ENCODE measurements at places on chromosomes 11 and 22. TPM values are rescaled to one million over a fixed set of nuclear protein-coding genes. Genes with fewer than 3 reads are reported as not detected.
A peak's percentile ranks its signal among the peaks of the same experiment; 100 is the strongest.

OR51E2 gene
- total RNA-seq, result not detected

FOLR3 gene
- total RNA-seq, result 1.4 TPM

DNA sequence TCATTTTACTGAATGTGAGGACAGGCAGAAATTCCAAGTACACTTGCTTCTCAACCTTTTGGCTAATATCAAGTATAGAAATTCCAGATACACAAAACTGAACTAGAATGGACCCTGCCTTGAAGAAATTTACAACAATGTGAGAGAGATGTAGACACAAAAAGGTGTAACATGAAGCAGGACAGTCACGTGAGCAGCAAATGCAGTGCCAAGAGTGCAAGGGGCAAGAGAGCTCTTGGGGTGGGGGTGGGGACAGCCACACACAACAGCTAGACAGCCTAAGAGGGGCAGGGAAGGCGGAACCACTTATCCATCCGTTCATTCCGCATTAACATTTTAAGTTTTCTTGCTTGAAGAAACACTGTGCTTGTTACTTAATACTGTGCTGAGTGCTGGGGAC is 28.9 kb downstream of the PLEKHA7 start:
- DNase-seq, result peak; percentile 61
- peaks cover 8% of the 10 kb centered on the region for H3K4me1 ChIP-seq
- H3K4me3 ChIP-seq, result no peak overlapping the region
- H3K27ac ChIP-seq, result no peak overlapping the region

DNA sequence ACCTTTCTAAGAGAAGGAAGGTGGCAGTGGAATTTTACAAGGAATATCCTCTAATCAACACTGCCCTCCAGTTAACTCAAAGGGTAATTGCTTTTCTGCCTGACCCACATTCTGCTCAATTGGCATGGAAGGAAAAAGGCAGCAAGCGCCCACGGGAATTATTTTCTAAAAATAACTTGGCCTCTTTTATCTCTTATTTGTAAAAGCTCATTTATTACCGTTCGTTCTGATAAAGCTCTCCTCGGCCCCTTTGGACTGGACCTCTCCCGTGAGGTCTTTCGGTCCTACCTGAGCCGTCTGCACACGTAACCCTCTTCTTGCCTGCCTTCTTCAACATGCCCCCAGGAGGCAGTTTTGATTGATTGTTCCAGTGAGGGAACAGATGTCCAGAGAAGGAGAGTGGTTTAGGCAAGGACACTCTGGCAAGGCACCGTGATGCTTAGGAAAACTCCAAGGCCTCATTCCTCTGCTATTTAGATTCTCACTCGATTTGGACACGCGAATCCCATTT is 53.2 kb upstream of the CRTAM start:
- no peak overlapping the region for H3K4me3 ChIP-seq
- H3K27me3 ChIP-seq, result no peaks in the 10 kb centered on the region
- no peak for DNase-seq
- peak overlapping the region; percentile 44 for H3K27ac ChIP-seq
- H3K36me3 ChIP-seq, result no peaks in the 10 kb centered on the region

- no peaks in the 10 kb centered on the region for H3K4me1 ChIP-seq
Measured at GRCh38 chr11:84021291-84021690, 735.1 kb upstream of the CCDC90B start.

- no peak overlapping the region for H3K4me3 ChIP-seq
- no peaks in the 10 kb centered on the region for H3K36me3 ChIP-seq
- no peaks in the 10 kb centered on the region for H3K27me3 ChIP-seq
- H3K4me1 ChIP-seq, result no peaks in the 10 kb centered on the region
Measured at GRCh38 chr11:64501500-64502427, 89.3 kb upstream of the SLC22A12 start.

DNA sequence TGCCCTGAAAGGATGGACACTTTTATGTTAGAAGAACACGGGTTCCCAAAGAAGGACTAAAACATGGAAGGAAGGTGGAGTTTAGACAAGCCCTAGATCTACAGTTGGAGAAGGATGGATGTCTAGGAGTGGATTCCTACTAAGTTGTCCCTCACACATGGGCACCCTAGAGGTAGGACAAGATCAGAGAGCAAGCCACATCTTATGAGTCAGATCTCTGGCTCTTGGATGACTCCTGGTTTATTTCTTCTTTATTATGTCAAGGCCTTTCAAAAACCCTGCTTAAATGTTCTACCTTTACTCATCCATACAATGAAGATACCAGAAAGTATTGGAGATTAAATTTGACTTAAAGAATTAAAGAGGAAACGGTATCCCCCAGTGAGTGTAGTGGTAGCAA is 34.4 kb downstream of the PRCP start:
- peaks cover 22% of the 10 kb centered on the region for H3K4me1 ChIP-seq
- no peaks in the 10 kb centered on the region for H3K36me3 ChIP-seq
- no peak overlapping the region for H3K27ac ChIP-seq
- no peak for DNase-seq
- no peak overlapping the region for H3K4me3 ChIP-seq
- H3K27me3 ChIP-seq, result no peaks in the 10 kb centered on the region

GRCh38 chr11:109208121-109208520 is 213.9 kb upstream of the C11orf87 start:
- DNase-seq, result no peak
- no peak overlapping the region for H3K4me3 ChIP-seq
- no peaks in the 10 kb centered on the region for H3K4me1 ChIP-seq
- no peak overlapping the region for H3K27ac ChIP-seq
- H3K27me3 ChIP-seq, result no peaks in the 10 kb centered on the region
- no peaks in the 10 kb centered on the region for H3K36me3 ChIP-seq

ALG12 gene
- total RNA-seq, result 14.5 TPM

GRCh38 chr11:57306161-57306876 is 18.4 kb downstream of the TNKS1BP1 start:
- DNase-seq, result no peak
- H3K27ac ChIP-seq, result peak overlapping the region; percentile 27
- peaks cover 30% of the 10 kb centered on the region for H3K36me3 ChIP-seq

GNG3 gene
- total RNA-seq, result not detected

DNA sequence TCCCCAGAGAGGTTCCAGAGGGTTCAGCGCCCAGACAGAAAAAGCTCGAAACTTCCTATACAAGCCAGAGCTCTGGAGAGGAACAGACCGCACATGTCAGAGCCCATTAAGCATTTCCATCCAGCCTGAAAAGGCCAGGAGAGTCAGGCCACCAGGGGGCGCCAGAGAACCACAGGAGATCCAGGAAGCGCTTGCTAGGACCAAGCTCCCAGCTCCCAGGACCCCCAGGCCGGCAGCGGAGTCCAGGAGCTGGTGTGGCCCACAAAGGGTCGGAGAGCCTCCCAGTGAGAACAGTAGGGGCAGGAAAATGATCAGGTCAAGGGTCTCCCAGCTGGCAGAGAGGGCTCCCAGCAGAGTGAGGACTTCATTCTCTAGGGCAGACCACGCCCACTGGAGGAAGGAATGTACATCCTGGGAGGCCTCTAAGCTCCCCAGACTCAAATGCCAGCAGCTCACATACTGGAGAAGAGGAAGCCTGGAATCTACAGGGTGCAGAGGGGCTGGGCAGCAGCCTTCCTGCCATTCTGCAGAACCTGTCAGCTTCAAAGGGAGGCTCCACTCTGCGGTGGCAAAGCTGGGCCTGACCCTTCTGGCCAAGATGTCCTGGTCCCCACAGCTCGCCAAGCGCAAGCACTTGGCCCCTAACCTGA is 2.1 kb upstream of the MEI1 start:
- no peaks in the 10 kb centered on the region for H3K36me3 ChIP-seq
- peak; percentile 91 for DNase-seq
- no peaks in the 10 kb centered on the region for H3K27me3 ChIP-seq
- no peak overlapping the region for H3K27ac ChIP-seq
- H3K4me3 ChIP-seq, result no peak overlapping the region

GRCh38 chr11:86905252-86905651 is 49.9 kb downstream of the FZD4 start:
- no peaks in the 10 kb centered on the region for H3K4me1 ChIP-seq
- H3K27me3 ChIP-seq, result no peaks in the 10 kb centered on the region
- no peak overlapping the region for H3K27ac ChIP-seq
- no peak overlapping the region for H3K4me3 ChIP-seq
- DNase-seq, result no peak

DNA sequence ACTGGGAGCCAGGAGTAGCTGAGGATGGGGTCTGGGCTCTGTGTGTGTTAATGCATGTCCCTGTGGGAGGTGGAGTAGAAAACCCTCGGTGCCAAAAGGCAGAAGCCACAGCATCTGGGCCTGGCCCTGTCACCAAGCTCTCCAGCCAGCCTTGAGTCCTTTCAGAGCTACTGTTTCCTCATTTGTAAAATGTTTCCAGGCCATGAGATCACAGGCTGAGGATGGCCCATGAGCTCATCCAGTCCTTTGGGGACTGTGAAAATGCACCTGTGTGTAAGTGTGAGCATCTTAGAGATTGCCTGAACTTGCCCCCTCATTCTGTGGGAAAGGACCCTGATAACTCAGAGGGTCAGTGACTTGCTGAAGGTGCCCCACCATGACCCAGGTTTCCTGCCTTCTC is 9.1 kb downstream of the ANKK1 start:
- DNase-seq, result no peak
- H3K27ac ChIP-seq, result no peak overlapping the region
- H3K4me1 ChIP-seq, result no peaks in the 10 kb centered on the region
- H3K4me3 ChIP-seq, result no peak overlapping the region
- H3K27me3 ChIP-seq, result no peaks in the 10 kb centered on the region

TMA7B gene
- 0.76 TPM for total RNA-seq

DNA sequence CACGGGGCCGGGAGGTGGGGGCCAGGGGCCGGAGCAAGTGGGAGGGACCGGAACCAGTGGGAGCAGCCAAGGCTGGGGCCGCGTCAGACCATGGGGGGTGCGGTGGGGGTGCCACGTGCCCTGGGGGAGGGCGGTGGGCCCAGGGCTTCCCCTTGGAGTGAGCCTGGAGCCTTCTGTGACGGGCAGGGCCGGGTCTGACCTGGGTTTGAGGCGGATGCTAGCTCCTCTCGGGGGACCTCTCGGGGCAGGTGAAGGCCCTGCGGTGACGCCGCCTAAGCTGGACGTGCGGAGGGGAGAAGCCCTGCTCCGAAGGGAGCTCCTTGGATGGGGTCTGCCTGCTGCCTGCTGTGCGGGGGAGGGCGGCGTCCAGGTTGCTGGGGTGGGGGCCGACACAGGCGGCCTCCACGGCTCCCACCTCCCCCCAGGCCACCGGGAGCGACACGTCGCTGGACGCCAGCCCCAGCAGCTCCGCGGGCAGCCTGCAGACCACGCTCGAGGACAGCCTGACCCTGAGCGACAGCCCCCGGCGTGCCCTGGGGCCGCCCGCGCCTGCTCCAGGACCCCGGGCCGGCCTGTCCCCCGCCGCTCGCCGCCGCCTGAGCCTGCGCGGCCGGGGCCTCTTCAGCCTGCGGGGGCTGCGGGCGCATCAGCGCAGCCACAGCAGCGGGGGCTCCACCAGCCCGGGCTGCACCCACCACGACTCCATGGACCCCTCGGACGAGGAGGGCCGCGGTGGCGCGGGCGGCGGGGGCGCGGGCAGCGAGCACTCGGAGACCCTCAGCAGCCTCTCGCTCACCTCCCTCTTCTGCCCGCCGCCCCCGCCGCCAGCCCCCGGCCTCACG is 115.0 kb downstream of the CACNA1I start:
- H3K4me1 ChIP-seq, result no peaks in the 10 kb centered on the region
- H3K4me3 ChIP-seq, result no peak overlapping the region
- DNase-seq, result no peak
- H3K27me3 ChIP-seq, result peaks cover 17% of the 10 kb centered on the region
- H3K27ac ChIP-seq, result no peak overlapping the region

DENND5A gene
- 159 TPM for total RNA-seq

DNA sequence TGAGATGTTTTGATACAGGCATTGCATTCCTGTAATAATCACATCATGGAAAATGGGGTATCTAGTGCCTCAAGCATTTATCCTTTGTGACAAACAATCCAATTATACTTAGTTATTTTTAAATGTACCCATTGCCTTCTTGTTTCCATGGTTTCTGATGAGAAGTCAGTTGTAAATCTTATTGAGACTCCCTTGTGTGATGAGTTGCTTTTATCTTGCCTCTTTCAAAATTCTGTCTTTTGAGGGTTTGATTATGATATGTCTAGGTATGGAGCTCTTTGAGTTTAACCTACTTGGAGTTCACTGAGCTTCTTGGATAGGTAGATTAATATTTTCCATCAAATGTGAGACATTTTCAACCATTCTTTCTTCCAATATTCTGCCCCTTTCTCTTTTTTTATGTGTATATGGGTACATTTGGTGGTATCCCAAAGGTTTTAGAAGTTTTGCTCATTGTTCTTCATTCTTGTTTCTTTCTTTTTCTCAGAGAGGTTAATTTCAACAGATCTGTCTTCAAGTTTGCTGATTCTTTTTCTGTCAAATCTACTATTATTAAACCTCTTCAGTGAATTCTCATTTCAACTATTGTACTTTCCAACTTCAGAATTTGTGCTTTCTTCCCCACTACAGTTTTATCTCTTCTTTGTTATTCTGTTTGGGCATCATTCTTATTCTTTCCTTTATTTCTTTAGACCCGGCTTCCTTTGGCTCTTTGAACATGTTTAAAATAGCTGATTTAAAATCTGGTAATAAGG is 13.7 kb downstream of the NAGA start:
- peaks cover 40% of the 10 kb centered on the region for H3K36me3 ChIP-seq
- no peak overlapping the region for H3K4me3 ChIP-seq
- no peak for DNase-seq
- H3K27ac ChIP-seq, result no peak overlapping the region
- no peaks in the 10 kb centered on the region for H3K27me3 ChIP-seq

DNA sequence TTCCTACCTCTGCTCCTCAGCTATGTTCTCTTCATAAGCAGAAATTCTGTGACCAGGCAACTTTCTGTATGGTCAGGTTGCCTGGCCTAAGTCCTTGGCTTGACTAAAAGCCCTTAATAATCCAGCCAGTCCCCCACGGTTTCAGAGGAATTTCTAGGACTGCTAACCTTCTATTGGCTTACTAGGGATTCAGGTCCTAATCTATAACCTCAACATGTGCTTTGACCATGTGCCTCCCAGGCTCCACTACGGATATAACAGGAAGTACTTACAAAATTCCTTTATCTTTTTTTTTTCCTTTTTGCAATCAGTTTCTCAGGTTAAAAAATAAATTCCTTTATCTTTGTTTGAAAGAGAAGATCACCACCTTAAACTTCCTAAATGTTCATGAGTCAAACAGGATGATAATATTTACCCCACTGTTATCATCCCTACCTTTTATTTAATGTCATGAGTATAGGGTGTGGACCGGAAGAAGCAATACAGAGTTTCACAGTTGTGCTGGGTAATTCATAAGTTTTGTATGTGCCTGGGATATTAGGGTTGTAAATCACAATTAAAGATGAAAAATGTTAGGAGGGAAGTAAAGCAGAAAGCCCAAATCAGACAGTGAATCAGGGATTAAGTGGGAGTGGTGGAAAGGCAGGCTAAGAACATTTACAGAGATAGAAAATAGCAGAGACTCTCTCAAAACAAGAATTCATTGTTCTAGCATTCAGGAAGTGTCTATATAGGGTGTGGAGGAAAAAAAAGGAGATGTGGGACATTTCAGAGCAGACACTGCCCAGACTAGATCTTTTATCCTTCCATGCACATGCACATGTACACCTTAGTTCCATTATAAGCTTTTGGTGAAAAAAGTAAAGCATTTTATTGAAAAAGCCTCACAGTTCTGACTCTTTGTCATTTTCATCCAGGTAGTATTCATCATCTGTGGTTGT is 10.7 kb upstream of the POGLUT3 start:
- H3K27ac ChIP-seq, result no peak overlapping the region
- H3K4me1 ChIP-seq, result no peaks in the 10 kb centered on the region
- DNase-seq, result no peak
- H3K36me3 ChIP-seq, result peaks cover 8% of the 10 kb centered on the region
- H3K27me3 ChIP-seq, result no peaks in the 10 kb centered on the region

- no peak overlapping the region for H3K4me3 ChIP-seq
- H3K4me1 ChIP-seq, result no peaks in the 10 kb centered on the region
- no peaks in the 10 kb centered on the region for H3K36me3 ChIP-seq
- DNase-seq, result no peak
- H3K27ac ChIP-seq, result no peak overlapping the region
Measured at GRCh38 chr22:22037740-22038139, 55.2 kb upstream of the TOP3B start.

All from upper lobe of left lung (tissue), 6 donors.